ENCODE measurements at places on chromosomes 5 and 9.

- DNase-seq = peak; percentile 27
These were observed 19.0 kb downstream of the DAB2IP start for GRCh38 chr9:121670431-121670830.

DNA sequence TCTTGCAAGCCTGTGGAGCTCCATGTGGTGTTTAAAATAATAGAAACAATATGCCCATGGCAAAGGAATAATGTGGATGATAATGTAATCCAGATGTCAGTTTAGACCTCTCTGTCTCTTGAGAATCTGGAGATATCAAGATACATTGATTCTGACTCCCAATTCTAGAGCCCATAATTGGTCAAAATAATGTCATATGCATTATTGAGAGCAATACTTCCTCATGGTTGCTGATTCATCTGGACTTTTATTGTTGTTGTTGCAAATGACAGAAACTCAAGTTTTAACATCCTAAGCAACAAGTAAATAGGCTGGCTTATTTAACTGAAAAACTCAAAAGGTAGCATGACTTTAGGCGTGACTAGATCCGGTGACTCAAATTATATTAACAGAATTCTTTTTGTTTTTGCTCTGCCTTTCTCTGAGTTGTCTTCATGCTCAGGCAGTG, 152.1 kb downstream of the PCSK1 start:
- no peak for DNase-seq

DNA sequence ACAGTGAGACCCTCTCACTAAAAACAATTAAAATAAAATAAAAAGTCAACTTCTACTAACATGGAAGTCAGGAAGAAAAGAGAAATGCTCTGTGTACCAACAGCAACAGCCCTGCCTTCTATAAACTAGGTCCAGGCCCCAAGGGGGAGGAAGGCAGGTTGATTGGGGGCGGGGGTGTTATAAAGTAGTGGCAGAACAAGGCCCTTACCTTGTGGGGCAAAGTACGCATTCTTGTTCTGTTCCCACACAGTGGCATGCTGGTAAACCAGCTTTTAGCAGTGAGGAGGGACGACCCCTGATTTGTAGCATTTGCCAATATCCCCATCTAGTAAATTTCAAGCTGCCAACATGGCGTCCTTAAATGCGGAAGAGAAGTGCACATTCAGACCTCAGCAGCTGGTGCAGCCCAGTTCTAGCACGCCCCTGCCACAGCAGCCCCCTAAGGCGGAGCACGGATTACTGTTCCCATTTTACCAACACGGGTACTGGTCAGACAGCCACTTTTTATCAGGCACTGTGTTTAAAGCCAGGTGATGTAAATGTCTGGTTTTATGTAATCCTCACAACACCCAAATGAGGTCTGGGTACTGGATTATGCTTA, 69.5 kb downstream of the GTF3C4 start:
- no peak for DNase-seq

DNA sequence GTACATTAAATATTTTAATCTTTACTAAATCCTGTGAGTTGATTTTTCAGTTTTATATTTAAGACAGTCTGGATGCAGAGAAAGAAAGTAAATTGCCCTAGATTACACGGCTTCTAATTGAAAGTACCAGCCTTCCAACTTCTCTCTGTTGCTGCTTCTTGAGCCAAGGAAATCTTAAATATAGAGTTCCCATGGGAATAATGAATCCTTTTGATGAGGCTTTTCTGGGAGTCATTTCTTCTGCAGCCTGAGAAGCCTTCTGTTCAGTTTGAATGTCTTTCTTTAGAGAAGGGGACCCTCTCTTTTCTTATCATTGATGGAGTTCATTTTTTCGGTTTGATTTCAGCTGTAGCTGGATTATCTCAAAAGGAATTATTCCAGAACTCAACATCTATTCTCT, 317.3 kb upstream of the PTPRD start:
- no peak for DNase-seq

DNA sequence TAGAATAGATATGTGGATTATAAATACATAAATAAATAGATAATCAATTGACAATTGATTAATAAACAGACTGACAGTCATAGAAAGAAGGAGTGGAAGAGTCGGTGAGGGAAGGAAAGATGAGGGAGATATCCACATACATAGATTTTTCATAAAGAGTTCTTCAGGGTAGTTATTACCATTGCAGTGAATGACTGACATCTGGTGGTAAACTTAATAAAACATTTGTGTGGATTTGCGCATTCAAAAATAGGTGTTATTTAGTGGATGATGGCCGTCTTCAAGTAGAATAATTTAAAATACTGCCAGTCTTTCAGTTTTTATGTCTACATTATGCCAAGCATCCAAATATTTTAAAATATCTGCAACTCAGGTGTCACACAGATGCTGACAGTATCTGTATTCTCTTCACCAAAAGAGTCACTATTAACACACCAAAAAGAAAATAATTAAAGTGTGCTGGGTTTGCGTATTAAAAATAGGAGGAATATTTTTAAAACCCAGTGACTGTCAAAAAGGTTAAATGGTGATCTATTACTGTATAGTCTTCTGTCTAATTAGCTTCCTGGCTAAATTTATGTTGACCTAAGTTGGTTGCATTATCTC, 78.8 kb downstream of the GIN1 start:
- DNase-seq = peak; percentile 10

DNA sequence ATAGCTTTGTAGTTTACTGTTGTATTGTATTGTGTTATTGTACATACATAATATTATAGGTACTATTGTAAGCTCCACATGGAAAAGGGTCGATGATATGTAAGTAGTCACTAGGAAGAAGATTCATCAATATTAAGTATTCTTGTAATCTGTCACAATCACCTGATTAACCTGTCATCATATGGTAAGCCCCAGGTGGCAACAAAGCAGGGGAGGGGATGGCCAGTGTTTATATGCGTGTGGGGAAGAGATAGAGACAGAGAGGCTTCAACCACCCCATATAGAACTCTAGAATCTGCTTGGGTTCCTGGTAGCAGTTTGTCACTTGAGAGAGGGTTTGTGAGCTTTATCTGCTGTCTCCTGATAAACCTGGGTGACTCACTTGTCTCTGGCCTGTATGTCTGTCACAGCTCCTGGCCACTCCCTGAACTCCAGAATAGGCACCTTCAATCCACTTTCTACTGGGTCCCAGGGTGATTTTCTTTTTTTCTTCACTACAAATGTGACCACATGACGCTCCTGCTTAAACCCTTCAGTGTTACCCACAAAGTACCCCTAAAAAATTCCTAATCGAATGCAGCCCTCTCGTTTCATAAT, 48.9 kb upstream of the CPEB4 start:
- no peak for DNase-seq

Measured in AG04450 (cell line).